Activated gamma-delta T cell treated with Interleukin-2 at 50 U/mL for 16 hours (primary cell): ENCODE measurements at places on chromosomes 5 and 9.

DNA sequence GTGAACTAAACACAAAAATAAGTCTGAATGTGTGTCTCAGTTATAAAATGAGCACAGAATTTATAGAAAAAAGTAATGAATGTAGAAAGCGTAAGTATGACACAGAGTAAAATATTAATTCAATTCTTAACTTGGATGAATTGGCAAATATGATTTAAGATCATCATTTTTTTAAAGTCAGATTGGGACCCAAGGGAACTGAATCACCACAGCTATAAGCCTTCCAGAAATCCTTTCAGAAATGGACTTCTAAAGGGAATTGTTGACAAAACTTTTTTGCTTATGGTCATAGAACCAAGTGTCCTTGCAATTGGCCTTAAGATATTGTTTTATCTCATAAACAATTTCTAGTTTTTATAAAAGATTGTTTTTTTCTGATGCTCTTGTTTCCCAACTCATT is 495.1 kb upstream of the DAB2 start:
- no peak for DNase-seq

GRCh38 chr5:132099905-132100304 is 26.3 kb downstream of the CSF2 start:
- no peak for DNase-seq

- no peak for DNase-seq
Observed at GRCh38 chr9:100084734-100085133, 14.1 kb downstream of the ERP44 start.

- no peak for DNase-seq
Observed at GRCh38 chr9:28287455-28287854, 714.2 kb upstream of the C9orf72 start.

- DNase-seq: no peak
Observed at GRCh38 chr5:37272511-37272910, 23.3 kb upstream of the CPLANE1 start.

DNA sequence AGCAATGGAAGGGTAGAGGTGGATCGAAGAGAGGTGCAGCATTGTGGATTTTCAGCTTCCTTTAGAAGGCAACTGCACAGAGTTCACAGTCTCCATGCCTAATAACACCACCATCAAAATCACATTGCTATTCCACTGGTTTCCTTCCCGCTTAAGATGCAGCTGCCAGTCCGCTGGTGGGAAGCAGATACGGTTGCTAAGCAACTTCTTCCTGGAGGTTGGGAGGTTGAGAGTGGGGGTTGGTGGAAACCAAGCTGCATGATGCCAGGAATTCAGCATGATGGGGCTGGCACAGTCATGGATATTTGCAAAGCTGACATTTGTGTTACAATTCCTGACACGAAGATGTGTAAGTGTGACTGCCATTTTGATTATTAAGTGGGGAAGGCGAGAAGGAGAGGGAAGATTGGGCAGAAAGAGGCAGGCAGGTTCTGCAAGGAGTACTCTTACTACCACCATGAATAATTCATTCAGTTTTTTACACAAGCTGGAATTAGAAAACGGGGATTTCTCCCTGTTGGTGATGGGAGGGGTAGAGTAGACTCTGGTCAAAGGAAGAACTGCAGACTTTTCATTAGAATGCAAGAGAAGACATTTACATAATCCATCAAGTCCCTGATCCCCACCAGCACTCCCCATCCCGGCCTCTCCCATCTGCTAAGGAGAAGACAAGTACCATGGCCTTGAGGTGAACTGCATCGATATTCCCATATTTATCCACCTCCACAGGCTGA is 87.5 kb downstream of the GLDC start:
- DNase-seq: no peak

- DNase-seq: no peak
Observed at GRCh38 chr9:121398374-121398773, 28.3 kb upstream of the STOM start.

DNA sequence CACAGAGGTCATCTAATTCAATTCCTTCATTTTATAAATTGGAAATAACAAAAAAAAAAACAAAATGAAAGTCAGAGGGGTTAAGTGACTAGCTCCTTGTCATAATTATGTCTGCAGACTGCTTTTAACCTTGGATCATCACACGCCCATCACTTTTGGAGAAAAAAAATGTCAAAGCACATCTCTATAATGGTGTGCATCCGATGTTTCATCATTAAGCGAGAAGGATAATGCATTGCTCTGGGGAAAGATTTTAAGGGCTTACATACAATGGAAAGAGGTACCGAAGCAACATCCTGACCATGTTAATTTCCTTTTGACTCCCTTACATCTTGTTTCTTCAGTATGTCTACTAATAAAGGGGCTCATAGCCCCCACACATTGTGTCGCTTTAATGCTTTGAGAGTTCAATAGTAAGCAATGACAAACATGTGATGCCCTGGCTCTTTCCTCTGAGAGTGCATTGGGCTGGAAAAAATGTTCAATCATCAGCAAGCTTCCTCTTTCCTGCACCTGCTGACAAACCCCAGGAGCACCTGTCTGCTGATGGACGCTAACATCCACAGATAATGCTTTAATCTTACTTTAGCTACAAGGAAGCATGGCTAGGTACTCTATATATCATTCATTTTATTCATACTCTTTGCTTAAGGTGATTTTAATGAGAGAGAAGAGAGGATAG is 242.2 kb downstream of the SMARCA2 start:
- DNase-seq: no peak

- DNase-seq: no peak
Observed at GRCh38 chr9:114418053-114418452, 30.3 kb upstream of the AKNA start.

DNA sequence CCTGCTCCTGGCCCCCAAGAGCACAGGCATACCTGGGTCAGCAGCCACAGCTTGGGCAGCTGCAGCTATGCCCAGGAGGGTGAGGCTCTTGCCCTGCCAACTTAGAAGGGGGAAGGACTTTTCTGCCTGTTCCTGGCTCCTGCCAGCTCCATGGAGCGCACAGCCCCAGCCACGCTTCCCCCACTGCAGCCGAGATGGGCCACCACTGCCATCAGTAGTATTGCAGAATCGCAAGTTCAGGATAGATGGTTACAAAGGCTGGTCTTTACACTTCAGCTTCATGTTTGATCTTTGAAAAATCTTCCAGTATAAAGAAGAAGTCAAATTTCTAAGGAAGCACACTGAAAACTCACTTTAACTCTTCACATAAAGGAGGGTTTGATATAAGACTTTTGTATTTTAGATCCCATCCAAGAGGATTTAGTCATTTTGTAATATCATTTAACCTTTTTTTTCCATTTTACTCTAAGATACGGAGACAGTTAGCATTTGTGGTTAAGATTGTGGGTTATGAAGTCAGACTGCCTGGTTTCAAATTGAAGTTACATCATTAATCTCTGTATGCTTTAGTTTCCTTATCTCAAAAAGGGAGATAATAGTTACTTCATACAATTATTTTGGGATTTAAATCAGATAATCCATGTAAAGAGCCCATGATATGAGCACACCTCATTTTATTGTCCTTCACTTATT is 81.8 kb downstream of the NLN start:
- no peak for DNase-seq

GRCh38 chr5:102759289-102759688 is 4.2 kb downstream of the PAM start:
- no peak for DNase-seq

GRCh38 chr5:131164191-131165118 is 601 bp downstream of the HINT1 start:
- peak; percentile 60 for DNase-seq

- no peak for DNase-seq
Observed at GRCh38 chr5:167786871-167787578, 504.4 kb upstream of the WWC1 start.

DNA sequence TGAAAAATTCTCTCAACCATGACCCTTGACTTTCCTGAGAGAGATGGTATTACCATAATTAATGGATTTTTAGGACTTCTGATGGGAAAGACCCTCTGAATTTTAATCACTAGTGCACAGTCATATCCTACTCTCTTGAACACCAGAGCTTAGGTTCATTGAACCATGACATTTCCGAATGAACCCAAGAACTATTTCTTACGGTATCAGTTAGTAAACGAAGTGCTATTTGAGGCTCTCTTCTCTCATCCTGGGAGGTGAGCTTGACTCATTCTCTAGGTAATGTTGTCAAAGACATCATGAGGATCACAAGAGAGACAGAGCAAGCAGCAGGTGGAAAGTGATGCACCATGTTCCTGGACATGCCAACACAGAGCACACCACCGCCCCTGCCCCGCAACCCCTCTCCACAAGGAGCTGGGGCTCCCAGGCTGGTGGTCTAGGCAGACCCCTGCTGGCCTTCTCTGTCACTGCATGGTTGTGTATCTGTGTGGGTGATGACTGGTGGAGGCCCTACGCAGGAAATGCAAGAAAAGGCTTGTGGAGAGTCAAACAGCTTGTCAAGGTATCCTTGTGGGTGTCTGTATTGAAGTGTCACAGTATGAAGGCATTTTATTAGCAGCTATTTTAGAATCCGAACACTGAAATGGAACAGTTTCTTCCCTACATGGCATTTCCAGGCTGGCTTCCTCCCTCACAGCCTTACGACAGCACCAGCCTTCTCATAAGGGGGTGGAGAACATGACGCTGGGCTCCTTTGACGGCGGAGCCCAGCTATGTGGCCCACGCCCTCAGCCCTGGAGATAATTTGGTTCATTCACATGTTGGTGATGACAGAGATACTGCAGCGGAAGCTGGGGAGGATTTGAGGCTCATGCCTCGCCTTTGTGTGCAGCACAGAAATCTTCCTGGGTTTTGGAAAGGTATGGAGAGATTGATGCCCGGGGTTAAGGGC is 297.6 kb downstream of the NTRK2 start:
- DNase-seq: no peak

DNA sequence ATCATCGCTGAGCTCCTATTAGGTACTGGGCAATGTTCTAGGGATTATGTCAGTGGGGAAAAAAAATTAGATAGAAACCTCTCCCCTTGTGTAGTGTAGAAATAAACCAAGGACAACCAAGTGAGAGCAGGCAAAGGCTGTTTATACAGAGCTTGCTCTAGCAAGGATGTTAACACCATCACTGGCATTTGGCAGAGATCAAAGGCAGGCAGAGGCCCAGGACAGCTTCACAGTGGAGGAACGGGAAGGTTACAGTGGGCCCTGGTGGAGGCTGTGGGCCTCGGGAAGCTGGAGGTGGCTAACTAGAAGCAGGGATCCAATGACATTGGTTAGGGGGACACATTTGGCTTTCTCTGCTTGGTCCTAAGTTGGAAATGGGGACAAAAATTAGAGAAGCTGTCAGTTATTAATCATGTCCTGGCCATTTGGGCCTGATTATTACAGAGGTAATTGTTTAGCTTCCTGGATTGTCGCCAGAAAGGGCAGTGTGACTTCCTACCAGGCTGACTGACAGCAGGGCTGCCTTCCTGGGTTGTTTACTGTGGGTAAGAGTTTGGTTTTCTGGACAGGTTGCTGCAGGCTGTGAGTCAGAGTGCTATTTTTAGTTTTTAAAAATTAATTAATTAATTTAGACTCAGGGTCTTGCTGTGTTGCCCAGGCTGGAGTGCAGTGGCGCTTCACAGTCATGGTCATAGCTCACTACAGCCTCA is 259.3 kb downstream of the ROR2 start:
- no peak for DNase-seq

DNA sequence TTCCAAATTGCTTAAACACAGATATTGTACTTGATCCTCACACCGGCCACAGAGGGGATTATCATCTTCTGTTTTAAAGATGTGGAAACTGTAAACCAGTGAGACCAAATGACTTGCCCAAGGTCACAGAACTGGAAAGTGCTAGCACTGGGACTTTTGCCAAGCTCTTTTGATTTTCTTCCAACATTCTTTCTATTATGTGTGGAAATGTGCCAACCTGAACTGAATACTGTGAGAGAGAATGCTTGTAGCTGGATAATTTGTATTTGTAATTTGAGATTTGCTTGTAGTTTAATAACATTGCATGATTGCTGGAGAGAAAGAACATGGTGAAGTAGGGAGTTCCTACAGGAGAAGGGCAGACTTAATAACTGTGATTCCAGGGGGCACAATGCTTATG is 977.9 kb upstream of the NUDT12 start:
- DNase-seq: no peak

DNA sequence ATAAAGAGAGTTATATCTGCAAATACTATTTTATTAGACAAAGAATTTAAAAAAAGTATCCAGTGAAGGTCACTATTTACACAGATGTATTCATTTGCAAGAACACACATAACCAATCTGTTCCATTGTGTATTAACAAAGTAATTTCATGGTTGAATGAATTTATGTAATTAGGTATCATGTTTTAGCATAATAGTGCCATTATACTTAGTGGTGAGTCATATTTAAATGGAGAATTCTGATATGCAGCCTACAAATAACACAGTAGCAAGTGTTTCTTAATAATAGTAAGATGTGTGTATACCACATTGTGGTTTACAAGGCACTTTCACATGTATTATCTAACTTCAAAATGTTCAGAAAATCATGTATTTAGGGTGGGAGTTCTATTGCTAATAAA is 1028.5 kb upstream of the ACO1 start:
- no peak for DNase-seq

DNA sequence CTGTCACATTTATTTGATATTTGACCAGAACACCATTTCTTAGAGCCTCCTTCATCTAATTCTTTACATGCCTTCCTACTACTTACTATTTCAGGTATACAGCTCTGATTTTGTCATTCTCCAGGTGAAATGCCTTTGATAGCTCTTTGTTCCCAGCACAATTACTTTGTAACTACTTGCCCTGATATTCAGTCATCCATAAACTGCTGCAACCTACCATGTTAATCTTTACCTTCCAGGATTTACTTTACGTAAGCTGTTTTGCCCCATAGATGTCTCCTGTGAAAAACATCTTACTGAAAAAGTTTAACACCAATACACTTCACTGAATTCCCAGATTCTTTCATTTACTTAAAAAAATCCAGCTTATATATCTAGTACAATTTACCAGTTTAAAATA is 443.8 kb upstream of the CYLC2 start:
- no peak for DNase-seq

- DNase-seq: no peak
Observed at GRCh38 chr5:32692036-32692746, 18.9 kb upstream of the NPR3 start.

GRCh38 chr9:137200311-137201204 is at the start of gene TPRN:
Gene TPRN, minus strand, starts transcription at chr9:137200741. Its CDS starts 30 bp downstream, at chr9:137200711.
- peak; percentile 99 for DNase-seq

- no peak for DNase-seq
Observed at GRCh38 chr5:97019435-97020117, 83.7 kb downstream of the LNPEP start.

GRCh38 chr5:113063927-113064326 is 87.3 kb downstream of the DCP2 start:
- no peak for DNase-seq

- DNase-seq: no peak
Observed at GRCh38 chr5:150256410-150257064, 33.0 kb downstream of the CAMK2A start.
